ENCODE measurements at places on chromosomes 12 and 14.

DNA sequence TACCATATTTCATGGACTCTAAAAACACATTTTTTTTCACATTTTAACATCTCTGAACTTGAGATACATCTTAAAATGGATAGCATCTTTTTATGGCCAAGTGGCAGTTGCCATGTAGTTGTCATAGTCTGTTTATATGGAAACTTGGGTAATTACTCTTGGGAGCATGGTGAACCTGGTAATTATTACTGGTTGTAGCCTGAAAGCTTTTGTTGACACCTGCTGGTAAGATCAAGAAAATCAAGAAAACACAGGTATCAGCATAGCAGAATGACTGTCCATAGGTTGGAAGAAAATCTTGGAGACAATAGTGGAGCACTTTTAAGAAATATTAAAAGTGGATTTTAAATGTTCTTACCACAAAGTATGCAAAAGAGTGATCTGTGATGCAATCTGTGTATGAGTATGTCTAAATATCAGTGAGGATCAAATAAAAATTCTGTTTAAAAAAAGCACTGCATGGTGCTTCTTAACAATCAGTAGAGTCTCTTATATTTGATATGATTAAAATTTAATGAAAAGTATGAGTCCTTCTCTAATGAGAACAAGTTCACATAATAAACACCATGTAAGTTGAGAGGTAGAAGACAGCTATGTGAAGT lies 44.2 kb downstream of the TTC8 start:
- DNase-seq: peak; percentile 42

- DNase-seq: no peak
Observed at GRCh38 chr12:128425666-128426331, 158.8 kb downstream of the TMEM132C start.

DNA sequence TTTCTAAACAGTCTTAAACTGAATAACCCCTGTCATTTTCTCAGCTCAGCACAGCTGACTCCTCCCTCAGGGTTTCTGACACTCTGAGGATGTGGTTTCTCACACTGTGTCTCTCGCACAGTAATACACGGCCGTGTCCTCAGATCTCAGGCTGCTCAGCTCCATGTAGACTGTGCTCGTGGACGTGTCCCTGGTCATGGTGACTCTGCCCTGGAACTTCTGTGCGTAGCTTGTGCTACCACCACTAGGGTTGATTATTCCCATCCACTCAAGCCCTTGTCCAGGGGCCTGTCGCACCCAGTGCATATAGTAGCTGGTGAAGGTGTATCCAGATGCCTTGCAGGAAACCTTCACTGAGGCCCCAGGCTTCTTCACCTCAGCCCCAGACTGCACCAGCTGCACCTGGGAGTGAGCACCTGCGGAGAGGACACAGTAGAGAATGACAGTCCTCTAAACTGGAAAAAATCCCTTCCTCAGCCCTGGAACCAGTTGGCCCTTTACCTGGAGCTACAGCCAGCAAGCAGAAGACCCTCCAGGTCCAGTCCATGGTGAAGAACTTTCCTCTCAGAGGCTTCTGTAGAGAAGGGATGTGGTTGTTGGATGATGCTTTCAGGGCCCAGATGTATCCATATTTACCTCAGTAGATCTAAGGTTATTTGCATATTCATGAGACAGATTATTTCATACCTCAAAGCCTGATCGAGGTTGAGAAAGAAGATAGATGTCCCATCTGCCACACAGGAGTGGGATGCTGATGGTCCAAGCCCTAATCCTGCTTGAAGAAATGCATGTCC lies 984.8 kb downstream of the TMEM121 start:
- DNase-seq: no peak

- no peak for DNase-seq
Observed at GRCh38 chr14:65170318-65170717, 68.0 kb upstream of the MAX start.

- DNase-seq: no peak
Observed at GRCh38 chr14:31360919-31361662, 59.3 kb downstream of the HEATR5A start.

DNA sequence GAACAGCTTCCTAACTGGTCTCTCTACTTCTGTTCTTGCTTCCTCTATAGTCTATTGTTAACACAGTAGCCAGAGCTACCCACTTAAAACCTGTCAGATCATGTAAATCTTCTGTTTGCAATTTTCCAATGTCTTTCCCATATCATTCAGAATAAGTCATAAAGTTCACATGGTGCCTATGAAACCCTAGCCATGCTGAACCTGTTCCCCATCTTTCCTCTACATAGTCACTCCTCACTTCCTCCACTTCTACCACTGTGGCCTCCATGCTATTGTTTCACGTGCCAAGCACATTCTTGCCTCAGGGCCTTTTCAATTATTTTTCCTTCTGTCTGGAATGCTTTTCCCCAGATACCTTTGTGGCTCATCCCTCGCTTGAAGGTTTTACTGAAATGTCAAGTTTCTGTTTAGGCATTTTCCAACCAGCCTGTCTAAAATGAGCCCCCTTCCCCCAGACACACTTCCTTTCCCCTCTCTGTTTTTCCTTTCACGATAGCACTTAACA lies 132.1 kb downstream of the DYRK2 start:
- DNase-seq: no peak

DNA sequence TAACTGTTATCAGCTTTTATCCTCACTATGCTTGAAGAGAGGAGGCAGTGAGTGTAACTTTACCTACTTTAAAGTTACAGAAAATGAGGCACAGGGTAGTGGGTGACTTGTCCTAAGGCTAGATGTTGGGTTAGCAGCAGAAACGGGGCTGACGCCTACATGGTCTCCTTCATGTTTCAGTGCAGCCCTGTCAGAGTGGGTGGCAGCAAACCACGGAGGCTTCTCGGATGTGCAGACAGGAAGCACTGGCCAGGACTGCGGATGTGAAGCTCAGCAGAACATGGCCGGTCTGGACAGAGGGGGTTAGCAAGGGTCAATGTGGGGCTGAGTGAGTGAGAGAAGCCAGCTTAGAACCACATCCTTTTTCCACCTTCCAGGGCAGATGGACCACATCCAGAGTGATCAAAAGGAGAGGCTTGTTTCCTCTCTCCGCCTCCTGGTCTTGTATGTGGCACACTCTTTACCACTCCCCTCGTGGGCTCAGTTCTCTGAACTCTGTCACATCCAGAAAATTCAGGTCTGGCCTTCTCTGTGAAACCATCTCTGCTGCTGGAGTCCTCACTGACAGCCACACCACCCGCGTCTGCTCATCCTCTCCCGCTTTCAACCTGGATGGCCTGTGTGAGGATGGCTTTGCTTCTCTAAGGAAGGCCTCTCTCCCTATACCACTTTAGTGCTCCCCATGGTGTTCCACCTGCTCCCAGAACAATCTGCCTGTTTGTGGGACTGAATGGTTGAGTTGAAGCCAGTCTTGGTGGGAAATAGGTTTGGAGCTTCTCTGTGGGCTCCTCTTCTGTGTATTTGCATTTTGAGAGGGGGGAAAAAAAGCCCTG lies 14.1 kb downstream of the SUSD6 start:
- DNase-seq: peak; percentile 73

GRCh38 chr14:27012641-27013040 lies 414.8 kb upstream of the NOVA1 start:
- peak; percentile 70 for DNase-seq

DNA sequence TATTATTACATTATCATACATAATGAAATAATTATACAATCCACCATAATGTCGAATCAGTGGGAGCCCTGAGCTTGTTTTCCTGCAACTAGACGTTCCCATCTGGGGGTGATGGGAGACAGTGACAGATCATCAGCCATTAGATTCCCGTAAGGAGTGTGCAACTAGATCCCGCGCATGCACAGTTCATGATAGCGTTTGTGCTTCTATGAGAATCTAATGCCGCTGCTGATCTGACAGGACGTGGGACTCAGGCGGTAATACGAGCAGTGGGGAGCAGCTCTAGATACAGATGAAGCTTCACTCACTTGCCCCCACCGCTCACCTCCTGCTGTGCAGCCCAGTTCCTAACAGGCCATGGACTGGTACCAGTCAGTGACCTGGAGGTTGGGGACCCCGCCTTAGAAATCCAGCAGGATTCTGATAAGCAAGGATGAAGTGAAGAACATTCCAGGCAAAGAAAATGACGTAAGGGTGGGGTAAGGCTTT lies 204.6 kb downstream of the ETV6 start:
- no peak for DNase-seq

- DNase-seq: no peak
Observed at GRCh38 chr14:99809360-99809759, 16.1 kb downstream of the EML1 start.

DNA sequence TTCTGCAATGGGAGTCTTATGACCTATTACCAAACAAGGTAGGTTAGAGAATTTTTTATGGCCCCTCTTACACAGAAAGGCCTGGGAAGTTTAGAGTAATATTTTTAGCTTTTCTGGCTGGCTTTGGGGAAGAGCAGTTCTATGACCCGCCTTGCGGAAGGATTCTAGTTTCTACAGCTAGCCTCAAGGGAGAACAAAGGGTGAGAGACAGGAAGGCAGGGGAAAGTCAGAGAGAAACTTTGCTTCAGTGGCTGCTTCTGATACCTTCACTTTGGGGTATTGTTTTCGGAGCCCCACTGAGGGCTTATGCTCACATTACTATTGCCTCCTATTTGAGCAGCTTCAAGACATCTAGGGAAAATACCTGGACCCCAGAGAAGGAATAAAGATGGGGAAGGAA lies 80.7 kb upstream of the NUDT4 start:
- no peak for DNase-seq

DNA sequence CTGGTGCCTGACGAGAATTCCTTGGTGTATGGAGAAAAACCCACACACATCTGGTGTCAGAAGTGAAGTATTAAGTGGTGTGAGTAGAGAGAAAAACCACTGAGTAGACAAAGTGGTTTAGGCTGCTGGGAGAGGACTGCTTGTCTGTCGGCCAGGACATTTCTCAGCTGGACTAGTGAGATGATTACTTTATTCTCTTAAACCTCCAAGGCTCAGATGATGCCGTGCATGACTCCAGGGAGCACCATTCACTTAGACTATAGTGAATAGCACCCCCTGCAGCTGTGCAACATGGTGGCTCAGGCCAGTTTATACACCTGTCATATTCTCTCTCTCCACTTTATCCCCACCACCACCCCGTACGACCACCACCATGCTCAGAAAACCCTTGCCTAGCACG lies 28.5 kb upstream of the NFYB start:
- no peak for DNase-seq

DNA sequence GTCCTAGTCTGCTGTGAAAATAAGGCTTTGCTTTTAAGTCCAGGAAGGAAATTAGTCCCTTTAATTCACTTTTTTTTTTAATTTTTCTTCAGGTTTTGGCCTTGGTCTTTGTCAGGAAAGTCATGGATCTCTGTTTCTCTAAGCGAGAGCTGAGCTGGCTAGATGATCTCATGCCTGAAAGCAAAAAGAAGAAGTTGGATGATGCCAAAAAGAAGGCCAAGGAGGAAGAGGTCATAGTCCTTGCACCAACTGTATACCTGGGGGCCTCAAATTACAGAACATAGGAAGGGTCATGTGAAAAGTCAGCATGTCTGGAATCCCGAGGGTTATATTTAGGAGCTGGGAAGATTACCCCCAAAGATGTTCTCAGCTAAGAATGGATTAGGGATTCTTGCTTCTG lies 72.3 kb downstream of the SLC4A8 start:
- DNase-seq: no peak

DNA sequence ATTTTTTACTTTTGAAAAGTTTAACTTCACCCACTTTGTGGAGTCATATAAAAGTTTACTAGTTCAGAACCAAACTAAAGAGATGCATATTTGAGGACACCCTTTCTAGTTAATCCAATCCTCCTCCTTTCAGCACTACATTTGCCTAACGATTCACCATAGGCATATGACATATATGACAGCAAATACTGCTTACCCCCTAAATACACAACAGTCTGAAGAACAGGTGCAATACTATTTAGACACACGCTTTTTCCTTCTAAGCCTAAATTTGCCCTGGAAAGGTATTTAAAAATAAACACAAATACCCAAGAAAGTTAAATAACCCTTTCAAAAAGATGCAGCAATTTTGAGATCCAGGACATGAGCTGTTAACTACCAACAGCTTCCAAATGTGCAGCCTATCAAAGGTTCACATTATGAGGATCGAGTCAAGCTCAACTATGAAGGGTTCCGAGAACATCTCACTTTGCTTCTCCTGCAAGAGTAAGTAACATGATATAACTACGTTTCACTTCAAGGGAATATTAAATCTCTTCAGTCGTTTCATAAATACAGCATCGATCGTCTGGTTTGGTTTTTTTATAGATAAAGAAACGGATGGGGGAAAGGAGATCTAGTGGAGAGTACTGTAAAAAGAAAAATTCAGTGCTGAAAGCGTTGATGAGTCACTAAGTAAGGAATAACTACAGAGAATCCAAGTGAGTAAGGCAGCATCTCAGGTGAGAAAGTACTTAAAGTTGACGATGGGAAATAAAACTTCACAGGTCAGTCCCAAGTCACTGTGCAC lies 677 bp upstream of the AP4S1 start:
- DNase-seq: peak; percentile 36

GRCh38 chr12:113818833-113819232 lies 147.3 kb downstream of the RBM19 start:
- no peak for DNase-seq

DNA sequence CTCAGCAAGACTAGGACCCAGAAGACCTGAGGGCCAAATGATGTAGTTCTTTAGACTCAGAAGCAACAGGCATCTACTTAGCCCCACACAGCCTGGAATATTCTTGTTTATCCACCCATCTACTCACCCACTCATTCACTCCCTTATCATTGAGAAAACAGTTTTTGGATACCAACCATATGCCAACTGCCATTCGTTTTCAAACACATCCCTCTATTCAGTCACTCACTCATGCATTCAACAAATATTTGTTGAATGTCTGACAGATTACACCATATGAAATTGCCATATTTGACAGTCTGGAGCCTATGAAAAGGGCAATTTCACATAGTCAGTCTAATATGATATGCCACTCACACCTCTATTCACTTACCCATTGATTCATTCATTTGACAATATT lies 103.2 kb downstream of the NT5DC3 start:
- no peak for DNase-seq

GRCh38 chr12:54958048-54958658 lies 26.4 kb downstream of the TESPA1 start:
- DNase-seq: peak; percentile 78

DNA sequence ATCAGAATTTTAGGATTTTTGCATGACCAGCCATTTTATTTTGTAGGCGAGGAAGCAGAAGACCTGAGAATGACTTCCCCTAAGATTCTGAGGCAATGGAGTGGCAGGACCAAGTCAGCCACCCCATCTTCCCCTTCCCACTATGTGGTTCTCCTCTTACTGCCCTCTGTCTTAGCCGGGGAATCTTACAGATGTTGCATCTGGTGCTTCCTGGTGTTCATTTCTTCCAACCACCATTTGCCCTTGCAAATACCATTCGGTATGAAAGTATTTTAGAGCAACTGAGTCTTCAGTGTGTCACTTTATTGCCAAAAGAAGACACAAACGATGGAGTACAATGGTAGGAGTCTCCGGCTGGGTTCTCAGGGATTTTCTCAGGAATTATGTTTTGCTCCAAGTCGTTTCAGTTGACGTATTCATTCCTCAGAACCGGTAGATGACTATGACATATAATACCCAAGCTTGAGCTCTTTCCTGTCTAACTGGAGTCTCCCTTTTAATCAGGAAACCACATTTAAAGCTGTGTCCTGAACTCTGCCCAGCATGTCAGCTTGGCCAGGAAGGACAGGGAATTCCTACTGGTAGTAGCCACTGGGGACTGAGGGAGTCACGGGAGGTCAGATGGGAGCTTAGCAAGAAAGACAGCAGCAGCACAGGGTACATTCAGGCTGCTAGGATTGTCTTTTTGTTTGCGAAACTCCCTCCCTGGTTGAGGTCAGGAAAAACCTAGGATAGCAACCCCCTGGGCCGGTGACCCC lies 87.0 kb downstream of the SAMD4A start:
- no peak for DNase-seq

GRCh38 chr12:23083267-23083666 lies 458.3 kb downstream of the ETNK1 start:
- no peak for DNase-seq

Measured in cerebellar cortex (tissue), 1 donor.